Activated T-helper 1 cell treated with anti-CD3 and anti-CD28 coated beads, Interleukin-12 subunit alpha, Interleukin-12 subunit beta, Interleukin-2, Interleukin-4 antibody, amounts not matched to agents 30 ng/mL and 10 ng/mL and 1 ng/mL, durations not matched to agents 14 hours and 24 hours and 36 hours (primary cell): ENCODE measurements at places on chromosomes 2 and 18.

GRCh38 chr2:113089916-113090315, 22.1 kb downstream of the IL1F10 start:
- DNase-seq = no peak

DNA sequence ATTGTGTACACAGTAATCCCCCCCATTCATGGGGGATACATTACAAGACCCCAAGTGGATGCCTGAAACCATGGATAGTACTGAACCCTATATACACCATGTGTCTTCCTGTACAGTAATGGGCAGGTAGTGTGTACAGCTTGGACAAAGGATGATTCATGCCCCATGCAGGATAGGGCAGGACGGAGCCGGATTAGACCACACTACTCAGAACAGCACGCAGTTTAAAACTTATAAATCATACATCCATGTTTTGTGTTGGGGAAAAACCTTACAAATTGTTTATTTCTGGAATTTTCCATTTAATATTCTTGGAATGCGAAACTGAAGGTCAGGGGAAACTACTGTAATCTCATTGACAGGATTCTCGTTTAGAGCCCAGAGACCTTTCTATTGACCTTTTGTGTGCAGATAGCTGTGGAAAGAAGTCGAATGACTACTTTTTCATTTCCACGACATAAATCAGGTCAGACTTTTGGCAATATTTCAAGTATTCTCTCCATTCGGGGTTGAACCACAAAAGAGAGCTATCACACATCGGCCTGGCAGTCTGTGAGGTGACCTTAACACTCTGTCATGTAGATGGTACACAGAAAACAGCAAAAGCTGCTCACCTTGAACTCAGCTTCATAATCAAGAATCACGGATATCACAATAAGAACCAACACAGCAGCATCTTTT, 9.9 kb upstream of the YPEL5 start:
- no peak for DNase-seq

- no peak for DNase-seq
Observed at GRCh38 chr2:45291296-45291701, 282.0 kb upstream of the SIX2 start.

- DNase-seq = no peak
Observed at GRCh38 chr2:206232287-206233035, 42.0 kb upstream of the ZDBF2 start.

GRCh38 chr18:62091487-62092120, 95.3 kb downstream of the PIGN start:
- DNase-seq = no peak

DNA sequence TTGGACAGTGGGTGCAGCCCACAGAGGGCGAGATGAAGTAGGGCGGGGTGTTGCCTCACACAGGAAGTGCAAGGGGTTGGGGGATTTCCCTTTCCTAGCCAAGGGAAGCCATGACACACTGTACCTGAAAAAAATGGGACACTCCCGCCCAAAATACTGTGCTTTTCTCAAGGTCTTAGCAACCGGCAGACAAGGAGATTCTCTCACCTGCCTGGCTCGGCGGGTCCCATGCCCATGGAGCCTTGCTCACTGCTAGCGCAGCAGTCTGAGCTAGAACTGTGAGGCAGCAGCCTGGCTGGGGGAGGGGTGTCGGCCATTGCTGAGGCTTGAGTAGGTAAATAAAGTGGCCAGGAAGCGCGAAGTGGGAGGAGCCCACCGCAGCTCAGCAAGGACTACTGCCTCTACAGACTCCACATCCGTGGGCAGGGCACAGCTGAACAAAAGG, 244.7 kb downstream of the NBAS start:
- DNase-seq = peak; percentile 32

DNA sequence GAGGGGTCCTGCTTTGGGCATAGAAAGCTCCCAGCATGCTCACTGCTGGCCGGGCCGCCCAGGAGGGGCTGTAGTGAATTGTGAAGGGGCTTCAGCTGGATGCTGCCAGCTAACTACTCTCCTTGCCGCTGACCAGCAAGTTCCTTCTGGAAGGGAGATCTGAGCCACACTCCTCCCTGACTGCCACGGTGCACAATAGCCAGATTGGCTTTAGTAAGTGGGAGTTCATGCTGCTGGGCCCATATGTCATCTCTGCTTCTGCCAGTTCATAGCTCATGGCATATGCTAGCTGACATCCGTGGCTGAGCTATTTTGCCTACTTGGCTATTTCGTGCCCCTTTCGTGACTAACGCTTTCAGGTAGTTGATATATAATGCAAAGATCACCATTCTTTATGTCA, 51.6 kb upstream of the ROCK2 start:
- DNase-seq = no peak

GRCh38 chr2:238090887-238091286, 9.3 kb upstream of the ESPNL start:
- no peak for DNase-seq

GRCh38 chr2:235141411-235142128, 189.8 kb downstream of the SH3BP4 start:
- DNase-seq = no peak

DNA sequence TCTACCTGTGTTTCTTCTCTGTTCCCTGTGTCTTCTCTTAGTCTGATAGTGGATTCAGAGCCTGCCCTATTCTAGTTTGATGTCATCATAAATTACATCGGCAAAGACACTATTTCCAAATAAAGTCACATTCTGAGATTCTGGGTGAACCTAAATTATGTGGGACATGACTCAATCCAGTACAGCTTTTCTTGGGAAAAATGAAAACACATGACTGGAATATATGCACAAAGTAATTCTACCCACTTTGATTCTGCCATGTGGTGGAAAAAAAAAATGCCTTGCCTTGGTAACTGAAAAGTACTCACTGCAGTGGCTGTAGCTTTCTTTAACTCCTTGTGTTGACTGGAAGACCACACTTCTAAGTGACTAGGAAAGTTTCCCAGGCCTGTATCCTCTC, 73.7 kb downstream of the LRATD1 start:
- no peak for DNase-seq

- DNase-seq = no peak
Observed at GRCh38 chr2:200909958-200910357, 20.8 kb downstream of the NIF3L1 start.

GRCh38 chr2:45869165-45869501, 217.7 kb downstream of the PRKCE start:
- DNase-seq = no peak

GRCh38 chr2:67309281-67309680, 87.9 kb upstream of the ETAA1 start:
- DNase-seq = no peak

DNA sequence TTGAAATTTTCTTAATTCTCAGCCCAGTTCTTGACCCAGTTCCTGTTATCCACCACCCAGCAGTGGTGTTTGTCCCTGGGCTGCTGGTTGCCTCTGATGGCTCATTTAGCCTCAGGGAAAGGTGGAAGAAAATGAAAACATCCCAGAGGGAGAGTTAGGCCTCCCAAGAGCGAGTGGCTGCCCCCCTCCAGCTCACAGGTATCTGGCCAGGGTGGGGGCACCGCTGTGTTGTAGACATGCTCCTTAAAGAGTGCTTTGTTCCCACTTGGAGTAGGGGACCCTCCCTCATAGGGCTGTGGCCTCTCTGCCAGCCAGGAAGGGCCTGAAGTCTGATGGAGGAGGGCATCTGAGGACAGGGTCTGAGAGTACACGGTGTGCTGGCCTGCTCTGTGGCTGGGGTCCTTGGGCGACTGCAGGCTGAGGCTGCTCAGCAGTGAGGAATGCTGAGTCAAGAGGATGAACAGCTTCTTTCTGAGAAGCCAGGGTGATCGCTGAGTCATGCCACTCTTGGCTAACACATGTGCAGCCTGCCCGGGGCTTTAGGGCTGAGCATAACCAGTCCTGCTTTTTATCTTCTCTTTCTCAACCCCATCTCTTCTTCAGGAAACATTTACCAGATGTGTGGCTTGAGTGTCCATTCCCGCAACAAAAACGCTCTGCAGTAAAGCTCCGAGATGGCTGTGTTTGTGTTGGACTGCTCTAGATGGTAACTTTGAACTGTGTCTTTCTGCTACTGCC, 72.3 kb downstream of the IL1R2 start:
- DNase-seq = peak; percentile 17

DNA sequence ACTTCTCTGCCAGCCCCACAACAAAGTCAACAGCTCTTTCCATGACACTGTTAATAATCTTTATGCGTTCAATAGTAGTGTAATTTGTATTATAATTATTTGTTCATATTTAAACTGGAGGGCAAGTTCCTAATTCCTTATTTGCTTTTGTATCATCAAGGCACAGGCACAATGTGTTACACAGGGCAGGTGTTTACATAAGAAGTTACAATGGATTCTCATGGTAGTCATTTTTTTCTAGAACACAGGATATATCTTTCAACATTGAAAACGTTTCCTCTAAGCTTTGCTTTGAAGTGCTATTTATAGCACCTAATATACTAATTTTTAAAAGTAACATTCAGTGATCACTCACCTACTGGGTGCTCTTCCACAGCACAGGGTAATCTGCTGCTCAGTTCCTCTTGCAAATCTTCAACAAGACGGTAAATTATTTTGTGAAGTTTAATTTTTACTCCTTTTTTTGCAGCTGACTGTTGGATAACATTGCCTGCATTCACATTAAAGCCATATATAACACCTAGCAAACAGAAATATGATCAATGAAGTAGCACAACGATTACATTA, 7.3 kb downstream of the RPS27A start:
- DNase-seq = no peak

GRCh38 chr2:192139813-192140212, 54.9 kb downstream of the TMEFF2 start:
- DNase-seq = no peak

- DNase-seq = no peak
Observed at GRCh38 chr2:28776471-28776870, 24.8 kb downstream of the PPP1CB start.

DNA sequence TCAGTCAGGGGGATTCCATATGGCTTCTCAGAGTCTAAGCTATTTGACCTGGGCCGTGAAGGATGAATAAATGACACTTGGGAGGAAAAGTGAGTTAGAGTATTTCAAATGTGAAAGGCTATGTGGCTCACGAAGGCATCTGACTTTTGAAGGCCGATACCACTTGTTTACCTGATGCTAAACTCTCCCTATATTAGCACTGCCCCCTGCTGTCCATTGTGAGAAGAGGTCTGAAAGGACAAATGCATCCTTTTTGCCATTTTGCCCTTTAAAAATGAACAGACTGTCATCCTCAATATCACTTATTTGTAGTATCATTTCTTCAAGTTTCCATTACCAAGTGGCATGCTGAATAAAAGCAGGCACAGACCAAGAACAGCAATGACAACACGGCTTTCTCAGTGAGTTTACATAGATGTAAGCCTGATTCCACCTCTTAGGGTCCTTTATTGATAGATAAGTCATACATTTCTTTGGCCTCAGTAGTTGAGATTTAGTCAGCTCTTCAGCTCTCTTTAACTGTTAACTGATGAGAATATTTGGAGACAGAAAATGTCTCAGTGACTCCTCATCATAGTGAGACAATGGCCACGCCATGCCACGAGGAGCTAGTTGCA, 40.1 kb downstream of the DOCK10 start:
- DNase-seq = peak; percentile 42

DNA sequence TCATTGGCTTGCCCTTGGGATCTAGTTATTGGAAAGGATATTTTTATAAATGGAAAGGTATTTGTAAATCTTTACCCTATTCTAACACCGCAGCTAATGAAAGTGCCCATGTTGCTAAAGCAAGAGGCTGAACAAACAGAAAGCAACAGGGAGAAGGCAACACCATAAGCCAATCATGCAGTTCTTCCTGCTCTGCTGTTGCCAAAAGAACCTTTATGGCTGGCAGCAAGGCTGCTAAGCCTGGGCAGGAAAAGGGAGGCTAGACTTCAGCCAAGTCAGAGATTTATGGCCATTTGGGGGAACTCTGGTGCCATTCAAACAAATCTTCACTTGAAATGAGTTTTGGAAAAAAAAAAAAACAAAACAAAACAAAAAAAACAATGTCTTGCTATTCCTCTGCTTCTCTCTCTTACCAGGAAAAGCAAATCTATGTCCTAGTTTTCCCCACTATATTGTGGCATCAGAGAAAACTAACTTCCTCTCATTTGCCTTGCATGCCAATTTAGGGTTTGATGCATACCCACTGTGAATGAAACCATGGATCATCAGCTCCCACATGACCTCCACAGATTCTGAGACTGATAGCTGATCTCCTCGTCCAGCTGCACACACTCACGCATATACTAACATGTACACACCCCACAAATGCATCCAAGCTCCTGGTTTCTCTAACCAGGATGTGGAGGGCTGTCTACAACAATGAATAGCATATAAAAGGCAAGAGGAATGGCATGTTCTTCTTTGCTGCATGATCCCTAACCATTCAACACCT, 179.3 kb downstream of the C1D start:
- DNase-seq = no peak

GRCh38 chr2:114684403-114684802, 242.0 kb downstream of the DPP10 start:
- no peak for DNase-seq

- DNase-seq = peak; percentile 32
Observed at GRCh38 chr2:24613154-24613814, 122.2 kb downstream of the NCOA1 start.

- DNase-seq = no peak
Observed at GRCh38 chr18:34128436-34128835, 96.3 kb downstream of the NOL4 start.

- no peak for DNase-seq
Observed at GRCh38 chr2:9164112-9164608, 42.5 kb upstream of the ASAP2 start.

- no peak for DNase-seq
Observed at GRCh38 chr2:199329031-199329430, 128.7 kb downstream of the SATB2 start.

DNA sequence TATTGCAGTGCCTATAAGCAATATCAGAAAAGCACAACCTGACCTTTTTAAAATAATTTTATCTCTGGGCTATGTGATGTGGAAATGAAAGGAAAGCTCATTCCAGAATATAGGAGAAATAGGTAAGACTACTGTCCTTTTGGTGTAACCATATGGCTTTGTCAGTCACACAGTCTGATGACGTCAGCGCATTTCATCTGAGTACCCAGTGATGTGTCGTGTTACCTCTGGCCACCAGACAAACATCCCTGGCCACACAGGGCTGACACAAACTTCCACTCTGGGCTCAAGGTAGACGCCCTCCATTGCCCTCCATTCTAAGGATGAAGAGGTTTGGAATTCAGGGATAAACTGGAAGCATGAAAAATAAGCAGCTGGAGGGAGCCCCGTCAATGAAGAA, 506.7 kb downstream of the CMPK2 start:
- no peak for DNase-seq
